NCI-H524 (cell line): ENCODE measurements at places on chromosomes 6 and 20.

- DNase-seq: no peak
Measured at GRCh38 chr20:62430311-62430853, 3.0 kb upstream of the RBBP8NL start.

DNA sequence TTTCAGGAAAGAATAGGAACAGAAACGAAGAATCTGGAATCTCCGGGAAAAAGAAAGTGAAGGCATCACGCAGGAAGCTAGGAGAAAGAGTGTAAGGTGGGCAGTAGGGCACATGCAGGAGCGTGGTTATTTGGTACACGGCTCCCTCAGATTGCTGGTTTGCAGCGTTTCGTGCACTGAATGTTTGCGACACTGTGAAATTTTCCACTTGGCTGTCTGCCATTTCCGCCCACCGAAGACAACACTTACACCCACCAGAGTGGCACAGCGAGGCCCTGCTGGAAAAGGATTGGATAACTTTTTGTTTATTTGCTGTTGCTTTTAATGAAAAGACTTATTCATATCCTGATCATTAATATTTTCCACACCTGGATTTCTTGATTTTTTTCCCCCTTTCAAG lies 248.3 kb downstream of the GMPR start:
- no peak for DNase-seq

GRCh38 chr6:91376686-91377085 lies 789.8 kb upstream of the MAP3K7 start:
- no peak for DNase-seq

DNA sequence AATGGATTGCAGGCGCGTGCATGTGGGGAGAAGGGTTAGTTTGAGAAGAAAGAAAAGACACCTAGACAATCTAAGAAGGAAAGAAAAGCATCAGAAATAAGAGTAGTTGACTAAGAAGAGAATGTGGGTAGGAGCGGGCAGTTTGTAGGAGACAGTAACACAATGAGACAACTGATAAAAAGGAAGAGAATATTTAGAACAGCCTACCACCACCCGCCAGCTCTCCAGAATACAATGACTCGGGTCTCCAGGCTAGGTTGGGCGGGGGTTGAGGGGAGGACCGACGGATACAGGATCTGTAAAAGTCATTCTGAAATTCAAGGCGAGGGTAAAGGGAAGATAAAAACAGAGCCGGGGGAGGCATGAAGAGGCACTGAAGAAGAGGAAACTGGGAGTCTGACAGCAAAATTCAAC lies 712 bp downstream of the ABHD16A start:
- DNase-seq: no peak

DNA sequence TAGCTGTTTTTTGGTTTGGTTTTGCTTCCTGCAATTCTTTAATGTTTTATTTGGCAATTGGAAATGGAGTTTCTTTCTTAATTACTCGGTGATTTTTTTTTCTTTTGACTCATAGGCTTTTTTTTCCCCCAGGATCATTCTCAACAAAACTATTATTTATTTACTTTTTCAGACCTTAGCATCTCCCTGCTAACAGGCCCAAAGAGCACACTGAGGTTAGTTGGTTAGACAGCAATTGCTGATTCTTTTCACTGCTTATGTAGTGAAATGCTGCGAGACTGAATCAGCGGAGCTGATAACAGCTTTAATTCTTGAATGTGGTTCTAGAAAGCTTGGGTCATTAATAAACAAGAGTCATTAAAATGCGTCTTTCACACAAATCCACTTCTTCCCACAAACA lies 79.1 kb upstream of the ZFP64 start:
- DNase-seq: no peak

GRCh38 chr20:60420676-60421229 lies 462.5 kb downstream of the CDH26 start:
- DNase-seq: no peak

- DNase-seq: no peak
Measured at GRCh38 chr20:33667245-33667675, 517 bp downstream of the ACTL10 start.

GRCh38 chr6:139330826-139331500 lies 39.2 kb upstream of the TXLNB start:
- no peak for DNase-seq

DNA sequence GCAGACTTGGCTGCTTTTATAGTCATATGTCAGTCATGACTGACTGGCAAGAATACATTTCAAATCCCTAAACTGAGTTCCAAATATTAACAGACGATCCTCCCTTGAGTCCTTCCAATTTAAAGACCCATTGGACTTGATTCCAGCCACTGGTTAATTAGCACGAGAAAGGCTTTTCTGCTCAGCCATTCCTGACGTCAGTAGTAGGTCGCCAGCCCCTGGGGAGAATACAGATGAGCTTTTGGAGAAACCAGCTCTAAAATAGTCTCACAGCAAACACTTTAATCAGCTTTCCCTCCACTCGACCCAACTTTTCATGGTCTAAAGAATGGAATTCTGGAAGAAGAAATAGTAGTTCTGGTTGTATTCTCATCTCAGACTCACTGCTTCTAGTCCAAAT lies 91.6 kb downstream of the SLC22A3 start:
- no peak for DNase-seq

- no peak for DNase-seq
Measured at GRCh38 chr20:37452236-37452635, 68.8 kb upstream of the NNAT start.

GRCh38 chr20:35517125-35517524 lies 12.3 kb downstream of the C20orf173 start:
- no peak for DNase-seq

DNA sequence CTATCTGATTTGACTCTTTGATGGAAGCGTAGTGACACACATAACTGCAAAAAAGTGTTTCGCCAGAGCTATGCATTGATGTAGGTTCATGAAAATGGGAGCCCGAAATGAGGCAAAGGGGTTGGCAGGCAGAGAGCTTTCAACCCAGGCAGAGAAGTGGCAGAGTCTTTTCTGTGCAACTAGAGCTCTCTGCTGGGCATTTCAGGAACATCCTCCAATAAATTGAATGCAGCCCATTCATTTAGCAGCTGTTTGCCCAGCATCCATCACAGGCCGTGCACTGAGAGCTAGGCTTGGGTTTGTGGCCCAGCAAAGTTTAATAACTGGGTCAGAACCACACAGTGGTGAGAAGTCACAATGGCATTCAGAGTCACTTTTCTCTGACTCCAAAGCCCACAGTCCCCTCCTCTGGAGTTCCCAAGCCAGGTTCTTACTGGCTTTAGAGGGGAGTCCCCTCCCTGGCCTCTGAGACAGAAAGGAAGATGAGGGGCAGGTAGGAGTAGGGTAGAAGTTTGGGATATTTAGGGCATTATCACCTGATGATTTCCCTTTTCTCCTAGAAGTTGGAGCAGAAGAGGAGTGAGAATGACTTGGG lies 31.8 kb upstream of the ELMO2 start:
- DNase-seq: peak; percentile 84

DNA sequence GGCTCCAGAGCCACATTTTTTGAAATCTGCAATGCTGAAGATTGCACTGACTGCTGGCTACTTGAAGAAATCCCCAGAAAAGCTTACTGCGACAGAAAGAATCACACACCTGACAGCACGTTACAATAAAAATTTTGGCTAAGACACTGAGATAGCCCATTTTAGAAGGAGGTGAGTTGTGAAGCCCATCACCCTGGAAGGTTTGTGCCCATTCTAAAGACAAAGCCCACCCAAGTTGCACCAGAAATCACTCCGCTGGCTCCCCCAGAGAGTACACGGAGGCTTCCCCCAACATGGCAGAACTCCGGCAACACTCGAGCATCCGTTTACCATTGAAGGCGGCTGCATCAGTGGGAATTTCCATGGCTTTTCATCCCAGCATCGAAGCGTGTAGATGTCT lies 29.4 kb downstream of the LPA start:
- DNase-seq: no peak

GRCh38 chr6:149264629-149265028 lies 52.9 kb upstream of the TAB2 start:
- DNase-seq: no peak

DNA sequence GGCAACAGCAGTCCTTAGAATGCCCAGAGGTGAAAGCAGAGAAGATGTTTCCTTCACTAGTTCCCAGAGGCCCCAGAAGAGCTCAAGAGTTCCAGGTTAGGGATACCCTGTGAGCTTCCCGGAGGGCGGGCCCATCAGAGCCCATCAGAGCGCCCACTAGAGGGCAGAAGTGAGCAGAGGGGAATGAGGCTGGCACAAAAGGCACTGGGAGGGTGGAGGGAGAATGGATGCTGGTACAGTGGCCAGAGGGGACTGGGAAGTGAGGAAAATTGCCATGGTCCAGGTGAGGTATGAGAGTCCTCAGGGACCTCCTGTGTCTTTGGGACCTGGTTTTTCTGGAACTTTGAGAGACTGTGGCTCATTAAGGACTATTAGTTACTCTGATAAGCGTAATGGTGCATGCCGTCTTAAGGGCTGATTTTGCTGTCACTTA lies 57.3 kb downstream of the LINC00237 start:
- DNase-seq: no peak

GRCh38 chr6:152948150-152948768 lies 34.6 kb downstream of the FBXO5 start:
- peak; percentile 8 for DNase-seq

- DNase-seq: no peak
Measured at GRCh38 chr6:88655586-88655985, 307.8 kb downstream of the RNGTT start.
